ENCODE measurements at places on chromosomes 13 and 19.

DNA sequence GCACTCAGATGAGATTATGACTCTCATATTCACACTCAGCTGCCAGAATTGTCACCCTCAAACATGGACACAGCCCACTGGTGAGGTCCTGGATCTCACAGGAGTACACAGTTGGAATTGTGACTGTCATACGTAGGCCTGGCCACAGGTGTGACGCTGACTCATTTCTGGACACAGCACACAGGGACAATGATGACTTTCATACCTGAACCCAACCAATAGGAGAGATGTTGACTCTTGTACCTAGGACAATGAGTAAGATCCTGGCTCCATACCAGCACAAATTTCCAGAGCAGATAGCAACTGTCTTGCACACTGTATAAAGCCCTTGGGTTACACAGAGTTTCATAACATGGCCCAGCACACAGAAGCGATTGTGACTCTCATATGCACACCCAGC, 46.4 kb downstream of the ZNF85 start:
- no peak for DNase-seq

- DNase-seq, result no peak
Measured at GRCh38 chr13:92461402-92461801, 765.2 kb upstream of the GPC6 start.

DNA sequence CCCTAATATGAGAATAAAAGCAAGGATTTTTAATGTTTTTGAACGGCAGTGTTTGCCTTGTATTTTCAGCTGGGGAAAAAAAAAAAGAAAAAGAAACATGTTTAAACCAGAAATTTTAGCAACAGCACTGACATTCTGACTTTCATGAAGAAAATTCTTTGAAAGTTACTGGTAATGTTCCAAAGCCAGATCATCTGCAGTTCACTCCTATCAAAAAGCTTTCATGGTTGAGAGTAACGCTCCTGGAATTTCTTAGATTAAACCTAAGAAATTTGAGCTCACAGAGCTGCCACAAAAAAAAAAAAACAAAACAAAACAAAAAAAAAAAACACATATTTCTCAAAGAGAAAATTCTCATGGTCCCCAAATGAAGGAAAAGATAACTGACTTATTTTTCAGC, 1106.7 kb downstream of the EFNB2 start:
- no peak for DNase-seq

DNA sequence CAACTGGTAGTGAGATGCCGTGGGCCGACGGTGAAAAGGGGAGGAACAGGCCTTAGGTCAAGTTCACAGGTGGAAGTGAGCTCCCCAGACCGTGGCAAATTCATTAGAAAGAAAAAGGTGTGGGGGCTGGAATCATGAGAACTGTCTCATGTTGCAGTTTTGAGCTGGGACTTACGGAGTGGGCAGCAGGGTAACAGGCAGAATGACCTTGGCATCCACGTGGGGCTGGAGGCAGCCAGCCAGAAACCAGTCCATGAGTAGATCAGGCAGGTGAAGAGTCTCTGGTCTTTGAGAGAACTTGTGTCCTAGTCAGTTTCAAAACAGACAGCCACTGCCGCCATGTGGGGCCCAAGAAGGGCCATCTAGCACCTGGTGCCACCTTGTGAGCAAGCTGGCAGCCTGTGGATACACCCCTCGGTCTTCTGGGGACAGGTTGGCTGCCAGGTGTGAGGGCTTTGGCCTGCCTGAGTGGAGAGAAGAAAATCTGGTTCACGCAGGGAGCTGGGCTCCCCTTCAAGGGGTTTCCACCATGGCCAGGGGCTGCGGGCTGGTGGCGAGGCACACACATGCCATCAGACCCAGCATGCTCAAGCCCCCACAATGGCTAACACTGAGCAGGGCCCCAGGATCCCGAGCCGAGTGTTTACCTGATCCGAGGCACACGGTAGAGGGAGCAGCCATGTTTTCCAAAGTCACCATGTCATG, 23.9 kb downstream of the TSSK6 start:
- DNase-seq, result no peak

DNA sequence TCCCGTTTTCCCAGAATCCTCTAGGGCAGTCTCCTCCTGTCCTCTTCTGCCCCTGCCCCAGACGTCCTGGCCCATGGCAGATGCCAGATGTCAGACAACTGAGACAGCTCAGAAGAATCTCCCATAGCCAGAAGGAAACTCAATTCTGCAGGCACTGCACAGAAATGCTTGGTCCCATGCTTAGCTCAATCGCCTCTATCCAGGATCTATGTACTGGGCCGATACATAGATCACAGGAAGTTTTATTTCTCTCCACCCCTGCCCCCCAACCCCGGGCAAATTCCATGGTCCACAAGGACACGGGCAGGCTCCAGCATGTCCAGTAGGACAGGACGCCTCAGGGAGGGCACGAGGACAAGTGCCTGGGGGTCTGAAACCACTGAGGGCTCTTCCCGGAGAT, 4.8 kb downstream of the MBD3 start:
- no peak for DNase-seq

DNA sequence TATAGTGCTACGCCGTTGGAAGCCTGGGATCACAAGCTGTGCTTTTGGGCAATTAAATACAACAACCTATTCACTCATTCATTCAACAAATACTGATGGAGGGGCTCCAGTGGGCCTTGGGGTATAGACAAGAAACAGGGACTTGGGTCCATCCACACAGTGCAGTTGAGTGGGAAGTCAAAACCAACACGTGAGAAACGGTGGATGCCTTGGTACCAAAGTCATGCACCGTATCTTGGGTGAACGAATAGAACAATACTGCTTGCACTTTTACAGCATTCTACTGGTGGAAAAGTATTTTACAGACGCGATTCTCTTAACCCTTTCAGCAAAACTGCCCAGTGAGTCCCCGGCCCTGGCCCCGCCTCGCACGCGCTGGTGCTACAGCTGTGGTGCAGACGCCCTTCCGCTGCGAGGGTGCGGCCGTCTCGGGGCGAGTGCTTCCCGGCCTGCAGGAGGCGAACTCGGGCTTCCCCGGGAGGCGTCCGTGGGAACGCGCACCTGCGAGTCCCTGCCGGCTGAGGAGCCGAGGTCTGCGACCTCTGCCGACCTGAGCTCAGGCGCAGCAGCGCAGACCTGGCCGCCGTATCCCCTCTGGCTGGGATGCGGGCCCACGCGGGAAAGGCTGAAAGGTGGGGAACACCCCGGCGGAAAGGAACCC, 8.3 kb downstream of the TNFRSF19 start:
- DNase-seq, result peak; percentile 71

Measured in EH (cell line).